ENCODE measurements at places on chromosomes 7 and 10.

DNA sequence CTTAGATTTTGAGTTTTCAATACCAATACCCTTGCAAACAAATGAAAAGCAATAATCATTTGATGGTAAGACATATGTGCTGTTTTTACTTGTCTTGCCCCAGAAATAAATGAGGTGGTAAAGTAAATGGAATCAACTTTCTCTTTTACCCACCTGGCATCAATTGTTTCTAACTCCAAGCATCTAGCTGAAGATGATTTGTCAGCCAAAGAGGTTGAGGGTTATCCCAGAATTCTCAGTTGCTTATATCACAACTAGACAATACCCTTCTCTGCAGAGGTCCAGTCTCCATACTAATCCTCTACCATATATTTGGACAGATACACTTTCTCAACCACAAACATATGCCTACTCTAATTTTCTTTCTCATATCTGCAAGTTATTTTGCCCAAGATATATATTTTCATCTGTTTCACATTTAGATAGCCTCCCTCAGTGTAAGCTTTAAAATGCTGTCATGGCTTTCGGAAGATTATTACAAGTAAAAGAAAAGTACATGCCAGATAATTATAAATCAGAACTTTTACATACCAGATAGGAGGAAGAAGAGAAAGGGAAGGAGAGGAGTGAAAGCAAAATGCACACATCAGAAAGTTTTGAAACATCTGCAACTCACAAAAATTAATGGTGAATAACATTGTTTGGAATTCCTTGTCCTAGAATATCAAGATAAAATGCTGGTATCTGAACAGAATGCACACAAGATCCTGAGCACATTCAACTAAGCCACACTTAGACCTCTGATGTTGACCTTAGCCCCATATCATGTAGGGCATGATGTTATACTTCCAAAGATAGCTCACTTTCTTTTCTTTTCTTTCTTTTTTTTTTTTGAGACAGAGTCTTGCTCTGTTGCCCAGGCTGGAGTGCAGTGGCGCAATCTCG lies 146.6 kb downstream of the REEP3 start:
- DNase-seq, result no peak

GRCh38 chr7:131293018-131293417 lies 34.7 kb upstream of the MKLN1 start:
- no peak for DNase-seq

DNA sequence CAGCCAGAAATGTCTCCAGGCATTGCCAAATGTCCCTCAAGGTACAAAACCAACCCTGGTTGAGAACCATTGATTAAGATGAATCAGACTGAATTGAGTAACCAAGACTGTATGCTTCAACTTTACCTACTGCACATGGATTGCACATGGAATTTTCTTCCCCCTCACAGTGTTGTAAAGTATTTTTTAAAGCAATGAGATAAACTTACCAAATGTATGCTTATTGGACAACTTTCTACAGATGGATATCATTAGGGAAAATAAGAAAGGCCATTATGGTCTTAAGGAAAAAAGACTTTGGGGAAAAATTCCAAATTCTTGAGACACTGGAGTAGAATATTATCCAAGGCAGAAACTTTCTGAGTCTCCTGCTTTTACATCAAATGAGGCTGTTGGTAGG lies 20.9 kb upstream of the MTPN start:
- DNase-seq, result no peak

GRCh38 chr10:11894381-11895107 lies 71.4 kb downstream of the PROSER2 start:
- no peak for DNase-seq

DNA sequence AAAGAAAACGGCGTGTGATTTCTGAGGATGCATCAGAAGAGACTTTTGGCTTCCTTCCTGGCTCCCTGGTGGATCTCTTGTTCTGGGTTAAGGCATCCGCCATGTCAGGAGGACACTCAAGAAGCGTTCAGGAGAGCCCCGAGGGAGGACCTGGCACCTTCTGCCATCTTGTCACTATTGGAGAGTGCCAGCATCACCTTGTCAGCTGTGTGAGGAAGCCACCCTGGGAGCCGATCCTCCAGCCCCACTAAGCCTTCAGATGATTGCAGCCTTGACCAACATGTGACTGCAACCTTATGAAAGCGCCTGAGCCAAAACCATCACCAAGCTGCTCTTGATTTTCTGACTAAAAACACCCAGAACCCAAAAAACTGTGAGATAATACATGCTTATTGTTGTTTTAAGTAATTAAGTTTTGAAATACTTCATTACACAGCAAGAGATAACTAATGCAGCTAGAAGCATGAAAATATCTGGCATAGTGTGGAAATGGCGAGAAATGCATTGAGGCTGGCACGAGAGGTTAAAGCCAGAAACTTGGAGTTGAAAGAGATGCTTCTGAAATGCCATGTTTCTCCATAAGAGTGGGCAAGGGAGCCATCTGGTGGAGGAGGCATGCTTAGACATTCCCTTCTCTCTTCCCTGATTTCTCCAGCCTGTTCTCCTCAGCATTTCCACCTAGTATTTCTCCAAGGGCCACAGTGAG lies 5.4 kb upstream of the ZFYVE27 start:
- peak; percentile 65 for DNase-seq

DNA sequence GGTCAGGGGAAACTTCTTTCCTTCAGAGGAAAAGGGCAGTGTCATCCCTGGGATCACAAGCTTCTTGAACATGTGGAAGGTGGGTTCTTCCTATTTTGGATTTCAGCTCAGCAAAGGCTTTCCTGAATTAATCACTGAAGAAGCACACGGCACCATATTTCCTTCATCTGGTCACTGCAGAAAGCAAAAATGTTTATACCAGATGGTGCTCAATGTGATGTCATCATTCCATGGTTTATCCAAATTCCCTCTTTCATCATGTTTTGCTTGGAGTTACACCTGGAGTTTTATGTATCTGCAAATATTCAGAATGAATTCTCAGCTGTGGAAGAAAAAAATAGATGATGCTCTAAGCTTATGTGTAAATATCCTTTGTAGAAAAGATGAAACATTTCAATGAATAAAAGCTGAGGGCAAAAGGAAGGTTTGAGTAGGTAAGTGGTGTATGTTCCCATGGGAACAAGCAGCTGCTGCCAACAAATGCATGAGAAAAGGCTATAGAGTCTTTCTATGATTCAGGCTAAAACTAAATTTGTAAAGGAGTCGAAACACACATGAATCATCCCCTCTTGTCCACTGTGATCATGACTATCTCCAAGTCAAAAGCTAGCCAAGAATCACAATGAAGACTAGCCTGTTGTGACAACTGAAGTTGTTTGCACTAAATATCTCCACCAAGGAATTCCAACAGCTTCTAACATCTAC lies 26.9 kb upstream of the BPGM start:
- no peak for DNase-seq

- DNase-seq, result no peak
These were observed 13.8 kb downstream of the LMOD2 start for GRCh38 chr7:123669485-123669884.

- no peak for DNase-seq
These were observed 171.1 kb downstream of the FAM107B start for GRCh38 chr10:14603534-14604102.

GRCh38 chr10:51897560-51897959 lies 198.2 kb upstream of the CSTF2T start:
- no peak for DNase-seq

DNA sequence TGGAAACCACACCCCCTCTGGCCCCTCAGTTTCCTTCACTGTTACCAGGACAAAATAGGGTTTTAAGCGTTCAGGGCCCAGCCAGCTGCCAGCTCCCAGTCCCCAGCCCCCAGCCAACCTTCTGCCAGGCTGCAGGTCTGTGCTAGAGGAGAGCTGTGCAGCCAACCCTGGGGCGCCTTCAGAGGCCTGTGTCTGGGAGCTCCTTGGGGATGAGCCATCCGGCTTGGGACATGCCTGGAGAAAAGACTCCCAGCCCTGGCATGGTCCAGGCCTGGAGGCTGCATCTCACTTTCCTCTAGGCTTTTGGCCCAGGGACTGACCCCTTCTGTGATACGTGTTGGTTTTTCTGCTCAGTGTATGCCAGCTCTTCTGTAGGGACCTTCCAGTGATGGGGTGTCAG lies 487.6 kb upstream of the MGMT start:
- DNase-seq, result no peak
